ENCODE measurements at places on chromosomes 5 and 9.

- DNase-seq: no peak
Observed at GRCh38 chr5:994821-995220, 13.8 kb upstream of the NKD2 start.

DNA sequence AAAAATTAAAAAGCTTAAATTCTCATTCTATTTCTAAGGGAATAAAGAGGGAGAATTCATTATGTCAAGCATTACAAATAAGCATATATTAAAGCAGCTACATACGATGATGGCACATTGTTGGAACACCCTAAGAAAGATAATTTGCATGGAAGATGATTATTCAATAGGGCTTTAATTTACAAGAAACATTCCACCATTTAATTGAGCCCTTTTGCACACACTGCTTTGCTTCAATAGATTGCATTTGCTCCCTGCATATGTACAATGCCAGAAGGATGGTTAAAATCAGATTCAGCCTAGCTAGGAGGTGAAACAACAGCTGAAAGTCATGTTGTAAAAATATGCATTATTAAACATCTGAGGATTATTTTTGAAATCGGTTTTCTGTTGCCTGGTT, 21.8 kb downstream of the KIAA1958 start:
- peak; percentile 23 for DNase-seq

DNA sequence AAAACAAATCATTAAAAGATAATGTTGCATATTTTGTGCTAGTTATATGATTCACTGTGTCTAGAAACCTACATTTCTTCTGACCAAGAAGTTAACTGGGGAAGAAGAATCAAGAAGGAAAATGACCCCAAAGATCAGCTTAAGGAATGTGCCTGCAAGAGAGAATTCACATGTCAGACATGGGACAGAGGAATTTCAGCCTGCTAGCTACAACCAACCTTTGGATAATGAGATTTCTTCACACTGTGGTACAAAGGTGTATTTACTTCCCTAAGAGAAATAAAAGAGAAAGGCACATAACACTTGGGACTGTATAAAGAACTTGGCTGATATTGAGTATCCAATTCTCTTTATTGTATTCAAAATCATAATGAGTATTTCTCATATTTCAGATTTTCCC, 39.6 kb upstream of the ELL2 start:
- no peak for DNase-seq

DNA sequence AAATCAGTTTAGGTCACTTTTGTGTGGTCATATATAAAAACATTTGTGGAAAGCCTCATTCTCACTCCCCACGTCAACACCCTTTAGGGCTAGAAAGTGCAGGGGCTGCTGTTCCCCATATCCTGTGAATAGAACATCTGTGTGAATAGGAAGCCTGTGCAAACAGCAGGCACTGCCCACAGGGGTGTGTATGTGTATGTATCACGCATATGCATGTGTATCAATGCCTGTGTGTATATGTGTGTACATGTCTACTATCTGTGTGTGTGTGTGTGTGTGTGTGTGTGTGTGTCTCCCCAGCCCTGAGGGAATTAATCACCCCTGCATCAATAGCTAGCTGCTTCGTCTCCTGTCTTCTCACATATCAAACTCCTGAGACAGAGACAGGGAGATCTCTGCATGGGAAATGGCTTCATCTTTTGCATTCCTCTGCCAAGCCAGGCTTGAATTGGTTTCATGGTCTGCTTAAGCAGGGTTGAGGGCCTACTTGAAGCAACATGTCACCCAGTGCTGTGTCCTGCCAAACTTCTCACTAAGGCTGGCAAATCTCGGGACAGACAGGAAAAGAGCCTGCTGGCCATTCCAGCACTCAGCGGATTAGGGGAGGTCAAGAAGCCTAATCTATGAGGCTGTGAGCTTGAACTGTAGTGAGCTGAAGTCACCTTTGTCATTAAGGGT, 265.8 kb downstream of the ADAMTSL1 start:
- no peak for DNase-seq
